ENCODE measurements at places on chromosomes 16 and 17.

DNA sequence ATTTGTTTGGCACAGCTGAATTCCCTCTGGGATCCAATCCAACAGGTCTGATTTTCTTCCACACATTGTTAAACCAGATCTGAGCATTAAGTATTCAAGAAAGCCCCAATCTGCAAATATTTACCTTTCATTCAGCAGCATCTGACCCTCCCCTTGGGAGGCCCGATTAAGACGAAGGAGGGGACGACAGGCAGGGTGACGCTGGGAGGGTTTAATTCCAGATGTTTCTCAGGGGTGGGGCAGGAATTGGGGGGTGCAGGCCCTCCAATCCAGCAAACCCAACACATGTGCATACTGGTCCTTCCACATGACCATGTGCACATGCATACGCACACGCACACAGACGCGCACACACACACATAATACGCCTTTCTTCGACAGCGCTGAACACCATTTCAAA is 240.5 kb downstream of the GSG1L start:
- H3K4me1 ChIP-seq = no peaks in the 10 kb centered on the region
- no peaks in the 10 kb centered on the region for H3K36me3 ChIP-seq
- DNase-seq = peak; percentile 1
- no peak overlapping the region for H3K4me3 ChIP-seq

- H3K27ac ChIP-seq = no peak overlapping the region
- H3K4me3 ChIP-seq = no peak overlapping the region
Measured at GRCh38 chr17:2780256-2780655, 16.0 kb upstream of the RAP1GAP2 start.

DNA sequence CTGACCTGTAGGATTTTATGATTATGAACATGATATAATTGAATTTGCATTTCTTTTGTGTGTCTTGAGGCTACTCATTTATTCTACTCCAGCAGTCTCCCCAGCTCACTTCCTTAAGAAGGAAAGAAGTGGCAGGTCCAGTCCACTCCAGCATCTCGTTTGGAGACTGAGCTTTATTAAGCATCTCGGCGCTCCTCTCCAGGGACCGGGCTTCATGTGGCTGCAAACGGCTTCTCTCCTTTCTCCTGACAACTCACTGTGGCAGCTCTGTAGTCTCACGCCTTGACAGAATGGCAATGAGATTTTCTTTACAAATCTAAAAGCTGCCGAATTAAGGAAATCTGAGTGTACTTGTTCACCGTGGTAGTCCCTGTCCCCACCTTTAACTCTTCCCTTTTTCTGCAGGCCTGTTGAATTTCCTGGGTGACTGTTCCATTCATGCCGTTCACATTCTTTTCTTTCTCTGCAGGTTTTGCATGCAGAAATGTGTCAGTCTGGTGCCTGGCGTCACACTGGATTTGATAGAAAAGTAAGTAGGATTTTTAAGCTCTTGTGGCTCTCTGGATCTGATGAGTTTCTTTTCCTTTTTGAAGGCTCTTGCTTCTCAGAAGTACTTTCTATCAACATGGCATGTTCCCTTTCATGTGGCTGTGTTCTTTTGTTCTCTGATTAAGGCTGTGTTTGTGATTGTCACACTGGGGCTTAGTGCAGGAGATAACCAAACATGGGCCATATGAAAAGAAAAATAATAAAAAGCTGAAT is 200.5 kb upstream of the CHMP6 start:
- H3K27ac ChIP-seq = peak overlapping the region; percentile 80
- no peak overlapping the region for H3K4me3 ChIP-seq
- peak; percentile 8 for DNase-seq
- H3K27me3 ChIP-seq = no peaks in the 10 kb centered on the region
- no peaks in the 10 kb centered on the region for H3K36me3 ChIP-seq

DNA sequence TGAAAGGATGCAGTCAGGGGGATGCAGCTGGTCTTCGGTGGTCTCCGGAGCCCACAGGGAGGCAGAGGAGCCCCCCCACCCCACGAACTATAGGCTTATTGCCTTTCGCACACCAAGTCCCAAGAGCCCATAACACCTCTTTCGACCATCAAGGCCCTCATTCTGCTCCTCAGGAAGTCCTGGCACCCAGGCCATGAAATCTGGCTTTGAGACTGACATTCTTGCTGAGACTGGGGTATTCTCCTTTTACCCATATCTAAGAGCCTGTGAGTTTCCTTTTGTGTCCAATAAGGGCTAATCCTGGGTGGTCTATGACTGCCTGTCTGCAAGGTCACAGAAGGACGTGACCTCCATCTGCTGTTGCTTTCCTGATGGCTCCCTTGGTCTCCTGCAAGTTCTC is 6.4 kb upstream of the ARL4D start:
- peaks cover 21% of the 10 kb centered on the region for H3K4me1 ChIP-seq
- H3K27me3 ChIP-seq = no peaks in the 10 kb centered on the region
- DNase-seq = no peak
- H3K36me3 ChIP-seq = no peaks in the 10 kb centered on the region
- H3K4me3 ChIP-seq = no peak overlapping the region

- H3K4me1 ChIP-seq = no peaks in the 10 kb centered on the region
- H3K27me3 ChIP-seq = no peaks in the 10 kb centered on the region
- no peak overlapping the region for H3K27ac ChIP-seq
- no peak overlapping the region for H3K4me3 ChIP-seq
- DNase-seq = no peak
Measured at GRCh38 chr16:7408700-7409365, 76.2 kb downstream of the RBFOX1 start.

DNA sequence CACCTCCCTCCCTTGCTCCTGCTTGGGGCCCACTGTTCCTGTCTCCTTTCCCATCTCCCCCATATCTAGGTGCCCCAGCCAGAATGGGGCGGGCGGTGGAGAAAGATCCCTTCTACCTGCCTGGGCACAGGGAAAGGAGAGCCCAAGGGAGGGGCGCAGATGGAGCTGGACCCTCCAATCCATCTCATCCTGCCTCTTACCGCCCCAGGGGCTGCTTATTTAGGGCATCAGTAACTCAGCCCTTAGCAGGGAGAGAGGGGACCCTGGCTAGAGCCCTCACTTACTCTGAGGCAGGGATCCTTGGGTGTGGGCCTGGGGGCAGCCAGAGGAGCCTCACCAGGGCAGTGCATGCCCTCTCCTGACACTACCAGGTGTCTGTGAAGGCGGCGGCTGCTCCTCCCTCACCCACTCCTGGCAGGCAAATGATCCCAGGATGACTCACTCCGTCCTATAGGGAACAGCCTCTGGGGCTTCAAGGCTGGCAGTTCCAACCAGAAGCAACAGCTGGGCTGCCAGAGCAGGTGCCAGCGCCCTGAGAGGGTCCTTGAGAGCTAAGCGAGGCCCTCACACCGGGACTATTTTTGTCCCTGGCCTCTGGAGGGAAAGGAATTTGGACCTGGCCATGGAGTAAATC is 16.3 kb upstream of the BCAR1 start:
- no peak overlapping the region for H3K4me3 ChIP-seq
- H3K27ac ChIP-seq = peak overlapping the region; percentile 53
- no peaks in the 10 kb centered on the region for H3K36me3 ChIP-seq
- H3K27me3 ChIP-seq = no peaks in the 10 kb centered on the region

DNA sequence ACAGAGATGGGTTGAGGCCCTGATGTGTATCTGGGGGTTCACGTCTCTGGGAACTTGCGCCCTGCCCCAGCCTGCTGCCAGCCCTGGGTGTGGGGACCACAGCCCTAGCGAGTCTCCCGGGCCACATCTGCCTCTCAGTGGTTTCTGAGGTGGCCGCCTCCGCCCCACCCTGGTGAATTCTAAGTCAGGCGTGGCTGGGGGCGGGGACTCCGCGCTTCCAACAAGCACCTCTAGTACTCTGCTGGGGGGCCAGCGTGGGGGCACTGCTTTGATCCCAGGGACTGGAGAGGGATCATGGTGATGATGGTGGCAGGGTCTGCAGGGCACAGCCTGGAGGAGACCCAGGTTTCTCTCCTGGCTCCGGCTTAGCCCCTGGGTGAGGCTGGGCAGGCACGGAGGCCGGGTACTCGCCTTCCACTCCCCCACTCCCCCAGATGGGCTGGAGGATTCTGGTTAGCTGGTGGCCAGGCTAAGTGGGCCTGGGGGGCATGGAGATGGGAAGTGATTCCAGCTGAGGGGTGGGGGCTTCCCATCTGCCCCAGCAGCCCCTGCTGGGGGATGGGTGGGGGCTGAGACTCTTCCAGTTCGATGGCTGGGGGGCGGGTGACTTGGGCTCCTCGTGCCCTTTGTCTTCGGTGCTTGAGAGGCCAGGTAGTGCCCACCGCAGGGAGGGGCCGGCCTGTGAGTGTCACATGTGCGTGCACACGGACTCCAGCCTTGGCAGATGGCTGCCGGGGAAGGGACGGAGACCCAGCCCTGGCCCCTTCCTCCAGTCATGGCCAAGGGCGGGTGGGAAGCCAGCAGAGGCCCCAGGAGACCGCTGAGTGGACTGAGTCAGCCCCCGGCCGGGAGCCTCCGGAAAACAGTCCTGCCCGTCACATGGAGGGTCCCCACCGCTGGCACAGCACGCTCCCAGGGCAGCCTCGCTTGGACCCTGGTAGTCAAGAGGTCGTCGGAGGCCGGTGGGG is 3.9 kb downstream of the GLIS2 start:
- DNase-seq = peak; percentile 76
- H3K36me3 ChIP-seq = no peaks in the 10 kb centered on the region
- H3K4me3 ChIP-seq = no peak overlapping the region
- H3K27me3 ChIP-seq = no peaks in the 10 kb centered on the region
- H3K27ac ChIP-seq = peak overlapping the region; percentile 90
- H3K4me1 ChIP-seq = peaks cover 84% of the 10 kb centered on the region

DNA sequence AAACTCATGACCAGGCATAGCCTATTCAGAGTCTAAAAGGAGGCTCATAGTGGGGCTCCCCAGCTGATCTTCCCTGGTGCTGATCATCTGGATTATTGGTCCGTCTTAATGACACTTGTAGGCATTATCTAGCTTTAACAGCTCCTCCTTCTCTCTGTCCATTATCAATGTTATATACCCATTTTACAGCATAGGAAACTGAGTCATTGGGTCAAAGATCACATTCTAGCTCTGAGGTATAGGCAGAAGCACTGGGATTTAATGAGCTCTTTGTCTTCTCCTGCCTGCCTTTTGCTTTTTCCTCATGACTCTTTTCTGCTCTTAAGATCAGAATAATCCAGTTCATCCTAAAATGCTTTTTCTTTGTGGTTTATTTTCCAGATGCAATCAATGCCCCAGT is 756 bp downstream of the CCL2 start:
- peak overlapping the region; percentile 92 for H3K27ac ChIP-seq
- H3K27me3 ChIP-seq = no peaks in the 10 kb centered on the region
- no peaks in the 10 kb centered on the region for H3K4me1 ChIP-seq

GRCh38 chr17:61510237-61510636 is 58.0 kb downstream of the TBX4 start:
- no peak overlapping the region for H3K27ac ChIP-seq
- H3K36me3 ChIP-seq = no peaks in the 10 kb centered on the region
- no peak overlapping the region for H3K4me3 ChIP-seq
- H3K27me3 ChIP-seq = no peaks in the 10 kb centered on the region
- H3K4me1 ChIP-seq = no peaks in the 10 kb centered on the region

- no peaks in the 10 kb centered on the region for H3K36me3 ChIP-seq
- no peak for DNase-seq
- H3K4me1 ChIP-seq = no peaks in the 10 kb centered on the region
Measured at GRCh38 chr16:76265434-76266045, 11.7 kb upstream of the CNTNAP4 start.

- no peak for DNase-seq
- H3K4me3 ChIP-seq = no peak overlapping the region
- no peaks in the 10 kb centered on the region for H3K27me3 ChIP-seq
- no peak overlapping the region for H3K27ac ChIP-seq
- H3K36me3 ChIP-seq = no peaks in the 10 kb centered on the region
- no peaks in the 10 kb centered on the region for H3K4me1 ChIP-seq
Measured at GRCh38 chr17:31508288-31509094, 117.0 kb downstream of the RAB11FIP4 start.

GRCh38 chr16:31439519-31439918 is 3.1 kb downstream of the ZNF843 start:
- H3K4me3 ChIP-seq = no peak overlapping the region
- no peaks in the 10 kb centered on the region for H3K4me1 ChIP-seq
- H3K27ac ChIP-seq = no peak overlapping the region
- no peaks in the 10 kb centered on the region for H3K27me3 ChIP-seq

DNA sequence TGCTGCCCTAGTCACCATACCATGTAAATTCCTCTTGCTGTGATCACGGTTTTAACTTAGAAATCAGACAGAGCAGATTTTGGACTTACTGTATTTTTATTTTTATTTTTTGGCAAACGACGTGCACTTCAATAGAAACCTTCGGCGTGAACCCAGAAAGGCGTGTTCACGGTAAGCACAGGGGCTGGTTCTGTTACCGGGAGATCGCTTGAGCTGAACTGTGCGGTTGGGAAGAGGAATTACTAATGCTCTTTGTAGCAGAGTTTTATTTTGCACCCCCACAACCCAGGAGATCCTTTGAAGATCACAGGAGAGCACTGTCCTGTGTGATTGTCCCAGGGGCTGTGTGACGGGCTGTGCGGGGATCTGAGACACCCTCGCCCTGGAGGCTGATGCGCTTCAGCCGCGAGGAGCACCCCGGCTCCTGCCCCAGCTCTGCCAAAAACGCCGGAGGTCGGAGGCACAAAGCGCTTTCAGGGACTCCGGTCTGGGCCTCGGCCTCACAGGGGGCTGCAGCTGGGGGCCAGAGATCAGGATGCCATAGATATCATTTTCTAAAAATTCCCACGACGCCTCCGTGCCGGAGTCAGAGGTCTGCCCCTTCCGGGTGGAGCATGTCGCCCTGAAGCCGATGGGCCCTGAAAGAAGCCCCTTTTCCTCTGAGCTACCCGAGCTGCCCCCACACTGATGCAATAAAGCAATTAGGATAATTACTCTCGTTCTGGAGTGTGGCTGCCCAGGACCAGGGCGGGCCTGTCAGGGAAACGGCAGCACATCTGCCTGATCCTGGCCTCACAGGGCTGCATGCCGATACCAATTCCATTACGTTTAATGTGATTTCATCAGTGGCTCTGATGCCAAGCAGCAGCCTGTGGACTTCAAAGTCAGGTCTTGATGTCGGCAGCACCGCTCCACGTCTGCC is 71.8 kb downstream of the LMF1 start:
- no peaks in the 10 kb centered on the region for H3K36me3 ChIP-seq
- no peaks in the 10 kb centered on the region for H3K4me1 ChIP-seq
- H3K27ac ChIP-seq = no peak overlapping the region
- H3K4me3 ChIP-seq = no peak overlapping the region

DNA sequence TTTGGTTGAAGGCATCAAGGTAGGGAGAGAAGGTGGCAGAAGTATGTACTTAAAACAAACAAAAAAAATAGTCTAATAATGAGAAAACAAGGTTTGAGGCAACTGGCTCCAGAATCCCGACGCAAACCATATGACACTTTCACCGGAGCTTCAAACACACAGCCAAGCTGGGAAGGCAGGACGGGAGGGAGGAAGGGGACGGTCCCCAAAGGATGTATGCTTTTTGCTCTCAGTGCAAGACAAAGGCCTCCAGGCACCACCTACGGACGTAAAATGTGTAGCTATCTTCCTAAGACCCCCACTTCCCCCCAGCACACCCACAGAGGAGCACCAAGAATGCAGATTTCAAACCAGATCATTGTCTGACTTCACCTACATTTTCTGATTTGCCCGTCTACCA is 102.3 kb downstream of the ZFHX3 start:
- H3K27ac ChIP-seq = no peak overlapping the region
- DNase-seq = peak; percentile 18
- peaks cover 29% of the 10 kb centered on the region for H3K4me1 ChIP-seq
- H3K4me3 ChIP-seq = no peak overlapping the region
